ENCODE measurements at places on chromosomes 1 and 21.

DNA sequence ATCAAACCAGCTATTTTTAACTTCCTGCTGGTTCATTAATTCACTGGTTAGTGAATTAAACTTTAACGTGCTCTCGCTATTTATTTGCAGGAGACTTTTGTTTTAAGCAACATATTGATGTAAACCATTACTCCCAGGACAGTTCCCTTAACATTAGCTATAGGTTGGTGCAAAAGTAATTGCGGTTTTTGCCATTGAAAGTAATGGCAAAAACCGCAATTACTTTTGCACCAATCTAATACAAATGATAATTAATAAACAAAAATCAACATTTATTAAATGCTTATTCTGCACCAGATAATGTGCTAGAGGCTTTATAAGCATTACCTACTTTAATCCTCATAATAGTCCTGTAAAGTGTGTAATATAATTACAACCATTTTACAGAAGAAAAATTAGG is 176.5 kb downstream of the NPHP4 start:
- DNase-seq, result no peak

- DNase-seq, result peak; percentile 82
Observed at GRCh38 chr21:32562426-32562825, 22.9 kb downstream of the TCP10L start.

GRCh38 chr1:62286786-62287224 is 32.4 kb downstream of the KANK4 start:
- peak; percentile 20 for DNase-seq

DNA sequence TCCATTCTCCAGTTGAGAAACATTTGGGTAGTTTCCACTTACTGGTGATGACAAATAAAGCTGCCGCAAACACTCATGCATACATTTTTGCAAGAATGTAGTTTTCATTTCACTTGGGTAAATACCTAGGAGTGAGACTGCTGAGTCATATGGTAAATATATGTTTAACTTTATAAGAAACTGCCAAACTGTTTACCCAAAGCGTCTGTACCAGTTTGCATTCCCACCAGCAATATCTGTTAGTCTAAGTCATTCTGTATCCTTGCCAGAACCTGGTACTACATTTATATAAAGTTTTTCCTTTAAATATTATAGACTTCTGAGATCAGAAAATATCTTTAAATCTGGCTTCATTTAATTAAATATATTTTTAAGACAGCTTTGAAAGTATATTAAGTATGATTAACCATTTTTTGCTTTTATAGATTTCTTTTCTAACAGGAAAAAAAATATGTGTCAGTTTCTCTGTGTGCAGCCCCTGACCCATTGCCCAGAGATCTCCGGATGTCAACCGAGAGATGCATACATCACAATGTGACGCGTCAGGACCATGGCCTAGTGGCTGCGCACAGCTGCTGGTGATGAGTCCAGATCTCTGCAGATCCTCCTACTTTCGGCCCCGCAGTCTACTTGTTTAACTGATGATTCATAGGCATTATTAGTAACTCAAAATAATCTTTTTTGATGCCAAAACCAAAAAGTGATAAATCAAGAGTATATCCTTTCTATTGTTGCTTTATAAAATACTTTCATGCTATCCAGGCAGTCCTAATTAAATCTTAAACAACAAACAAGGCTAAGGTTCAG is 227.1 kb upstream of the MAP1LC3C start:
- DNase-seq, result no peak

DNA sequence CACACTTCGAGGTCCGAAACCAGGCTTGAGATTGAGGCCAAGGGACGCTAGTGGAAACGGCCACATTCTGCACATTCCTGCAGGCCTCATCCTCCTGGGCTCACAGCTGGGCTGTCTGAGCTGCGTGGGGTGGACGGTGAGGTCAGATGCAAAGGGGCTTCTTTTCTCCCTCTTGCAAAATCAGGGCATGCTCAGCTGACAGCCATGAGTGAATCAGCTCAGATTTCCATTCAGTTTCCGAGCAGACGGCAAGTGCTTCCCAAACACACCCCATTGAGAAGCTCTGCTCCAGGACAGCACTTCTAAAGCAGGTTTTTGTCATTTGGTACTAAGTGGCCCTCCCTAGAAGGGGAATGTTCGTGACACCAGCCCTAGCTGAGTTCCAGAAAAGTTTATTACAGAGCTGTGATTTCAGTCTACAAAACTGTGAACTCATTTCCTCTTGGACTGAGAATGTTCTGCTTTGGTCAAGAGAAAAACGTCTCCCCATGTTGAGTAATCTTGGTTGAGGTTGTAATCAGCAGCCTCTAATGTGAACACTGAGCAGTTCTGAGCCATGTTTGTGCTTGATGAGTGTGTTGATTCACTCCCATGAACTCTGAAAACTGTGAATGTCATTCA is 10.0 kb downstream of the PDPN start:
- DNase-seq, result no peak

DNA sequence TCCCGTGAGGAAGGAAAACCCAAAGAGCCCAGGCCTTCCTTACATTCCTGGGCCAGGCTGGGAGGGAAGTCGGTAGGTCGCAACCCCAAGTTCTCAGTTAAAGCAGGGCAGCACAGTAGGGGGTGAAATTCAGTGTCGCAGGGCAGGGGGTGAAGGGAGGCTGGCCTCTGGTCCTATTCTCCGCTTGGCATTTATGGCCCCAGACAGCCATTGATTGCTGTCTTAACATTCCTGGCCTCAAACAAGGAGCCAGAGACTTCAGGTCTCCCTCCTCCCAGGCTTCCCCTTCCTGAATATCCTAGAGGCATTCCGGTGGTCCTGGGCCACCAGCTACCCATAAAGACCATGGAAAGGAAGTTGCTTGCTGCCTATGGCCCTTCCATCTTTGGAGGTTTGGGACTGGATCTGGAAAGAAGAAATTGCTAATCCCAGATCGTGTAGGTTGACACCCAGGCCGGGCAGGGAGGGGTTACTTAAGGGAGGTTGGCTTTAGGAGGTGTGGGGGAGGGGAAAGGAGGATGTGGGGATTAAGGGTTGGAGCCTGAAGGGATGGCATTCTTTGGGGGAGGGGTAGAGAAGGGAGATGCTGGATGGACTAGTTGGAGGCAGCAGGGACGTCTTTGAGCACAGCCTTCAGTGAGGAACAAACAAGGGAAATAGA is 1.7 kb downstream of the LIN28A start:
- DNase-seq, result no peak

- DNase-seq, result no peak
Observed at GRCh38 chr1:220884109-220884980, 5.1 kb downstream of the HLX start.

- DNase-seq, result peak; percentile 88
Observed at GRCh38 chr1:162003830-162004215, 19.8 kb downstream of the OLFML2B start.

Data from adipocyte (in vitro differentiated cells).